Mammary epithelial cell (primary cell): ENCODE measurements at places on chromosomes 2 and 18. TPM values are rescaled to one million over a fixed set of nuclear protein-coding genes. Genes with fewer than 3 reads are reported as not detected.

The EVX2 gene
- total RNA-seq, result not detected

GRCh38 chr2:113886479-113887008, 3.3 kb upstream of the ACTR3 start:
- peak; percentile 77 for DNase-seq

- no peak for DNase-seq
Observed at GRCh38 chr2:129910446-129911362, 68.8 kb upstream of the RAB6C start.

- DNase-seq, result no peak
Observed at GRCh38 chr2:203437511-203437910, 97.6 kb downstream of the RAPH1 start.

- DNase-seq, result no peak
Observed at GRCh38 chr2:67216103-67216502, 181.0 kb upstream of the ETAA1 start.

GRCh38 chr2:118493213-118493612, 354.2 kb downstream of the EN1 start:
- DNase-seq, result no peak

- DNase-seq, result no peak
Observed at GRCh38 chr2:54866868-54867267, 143.4 kb downstream of the EML6 start.

DNA sequence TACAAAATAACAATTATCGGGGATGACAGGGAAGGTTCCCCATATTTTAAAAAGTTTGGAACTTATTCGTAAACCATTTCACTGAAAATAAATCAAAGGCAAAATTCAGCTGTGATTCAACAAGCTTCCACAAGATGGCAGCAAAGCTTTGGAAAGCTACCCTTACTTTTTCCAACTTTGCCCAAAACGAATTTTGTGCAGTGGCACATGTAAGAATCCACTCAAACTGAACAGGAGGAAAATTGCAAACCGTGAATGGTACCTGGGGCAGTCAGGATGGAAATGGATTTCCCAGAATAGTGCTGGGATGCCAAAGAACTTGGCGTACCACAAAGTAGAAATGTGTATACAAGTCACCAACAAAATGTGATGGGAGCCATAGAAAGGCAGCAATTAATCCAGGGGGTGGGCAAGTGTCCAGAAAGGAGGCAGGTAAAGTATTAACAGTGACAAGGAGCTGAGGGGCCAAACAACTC, 10.7 kb downstream of the RPL31 start:
- DNase-seq, result peak; percentile 20
